Cardiac atrium fibroblast (primary cell): ENCODE measurements at places on chromosomes 5 and 9. TPM values are rescaled to one million over a fixed set of nuclear protein-coding genes. Genes with fewer than 3 reads are reported as not detected.

Gene DNM1
- 0.49 and 0.54 TPM in 2 replicates for total RNA-seq

Gene SLC34A3
- not detected in 2 replicates for total RNA-seq

Gene PCAT7
- not detected in 2 replicates for total RNA-seq

Gene EIF4E1B
- not detected in 2 replicates for total RNA-seq

Gene CTSV
- total RNA-seq: 0.18 and 2.4 TPM in 2 replicates

Gene NME5
- 0.18 and 1.9 TPM in 2 replicates for total RNA-seq

Gene RAB3C
- total RNA-seq: not detected in 2 replicates

Gene MGAT4B
- 154 and 178 TPM in 2 replicates for total RNA-seq

Gene PCDHA6
- not detected in 2 replicates for total RNA-seq

Gene PHF24
- total RNA-seq: not detected in 2 replicates

Gene PCDHB10
- total RNA-seq: 0.16 and 0.18 TPM in 2 replicates

Gene ANKRD34B
- total RNA-seq: not detected in 2 replicates

Gene ARID3C
- total RNA-seq: 0.72 TPM in 1 of 2 replicates, not detected in the other

Gene ENTR1
- total RNA-seq: 38.9 and 43.3 TPM in 2 replicates

Gene C9orf85
- 6.9 and 15.6 TPM in 2 replicates for total RNA-seq

Gene C6
- total RNA-seq: 24.5 and 26.9 TPM in 2 replicates

Gene EQTN
- total RNA-seq: not detected in 2 replicates
